ENCODE measurements at places on chromosomes 7 and 10. TPM values are rescaled to one million over a fixed set of nuclear protein-coding genes. Genes with fewer than 3 reads are reported as not detected.

CCDC146 gene
- total RNA-seq: 1.1 TPM

HPSE2 gene
- not detected for total RNA-seq

AMPH gene
- total RNA-seq: 2.1 TPM

ATP6V0E2 gene
- 50.1 TPM for total RNA-seq

WNT8B gene
- not detected for total RNA-seq

EPHB4 gene
- 90.4 TPM for total RNA-seq

HMX3 gene
- 0.26 TPM for total RNA-seq

TMEM213 gene
- not detected for total RNA-seq

OR9A2 gene
- total RNA-seq: not detected

NME8 gene
- total RNA-seq: not detected

TPST1 gene
- 11.0 TPM for total RNA-seq

MMD2 gene
- total RNA-seq: not detected

PKD1L1 gene
- total RNA-seq: not detected

AKR1C3 gene
- 627 TPM for total RNA-seq

GBX1 gene
- not detected for total RNA-seq

MYOF gene
- 24.2 TPM for total RNA-seq

KDM7A gene
- total RNA-seq: 9.6 TPM

CPVL gene
- total RNA-seq: 72.3 TPM

EVX1 gene
- total RNA-seq: not detected

ZNF503 gene
- total RNA-seq: 1.2 TPM

NOS3 gene
- total RNA-seq: 0.75 TPM

CTAGE8 gene
- total RNA-seq: 2.8 TPM

ZNF804B gene
- not detected for total RNA-seq

TCERG1L gene
- 16.3 TPM for total RNA-seq

VWA2 gene
- not detected for total RNA-seq

TMEM176A gene
- total RNA-seq: 2.3 TPM

EEPD1 gene
- 2.7 TPM for total RNA-seq

RHEB gene
- 127 TPM for total RNA-seq

DPYSL4 gene
- 18.2 TPM for total RNA-seq

SYNPO2L gene
- not detected for total RNA-seq

TYW1 gene
- total RNA-seq: 15.9 TPM

ATP6V1F gene
- total RNA-seq: 152 TPM

ZNF277 gene
- 17.7 TPM for total RNA-seq

PSD gene
- total RNA-seq: 7.3 TPM

FKBP14 gene
- total RNA-seq: 46.0 TPM

PCDH15 gene
- not detected for total RNA-seq

AGBL3 gene
- total RNA-seq: 2.4 TPM

NKX2-3 gene
- not detected for total RNA-seq

GARIN1A gene
- 2.2 TPM for total RNA-seq

SUN3 gene
- total RNA-seq: not detected

PTPRN2 gene
- total RNA-seq: 0.11 TPM

STX1A gene
- 47.1 TPM for total RNA-seq

CYP26A1 gene
- not detected for total RNA-seq

ODAD2 gene
- total RNA-seq: 1.2 TPM

CLDN3 gene
- not detected for total RNA-seq

TSPAN33 gene
- total RNA-seq: 3.5 TPM

PLAU gene
- 6.9 TPM for total RNA-seq

HNRNPA2B1 gene
- total RNA-seq: 1,229 TPM

SFTPA1 gene
- total RNA-seq: not detected

OPN4 gene
- not detected for total RNA-seq

UPK3BL2 gene
- total RNA-seq: 4.3 TPM

Data from A673 (cell line).